ENCODE measurements at places on chromosomes 6 and 20. TPM values are rescaled to one million over a fixed set of nuclear protein-coding genes. Genes with fewer than 3 reads are reported as not detected.

DNA sequence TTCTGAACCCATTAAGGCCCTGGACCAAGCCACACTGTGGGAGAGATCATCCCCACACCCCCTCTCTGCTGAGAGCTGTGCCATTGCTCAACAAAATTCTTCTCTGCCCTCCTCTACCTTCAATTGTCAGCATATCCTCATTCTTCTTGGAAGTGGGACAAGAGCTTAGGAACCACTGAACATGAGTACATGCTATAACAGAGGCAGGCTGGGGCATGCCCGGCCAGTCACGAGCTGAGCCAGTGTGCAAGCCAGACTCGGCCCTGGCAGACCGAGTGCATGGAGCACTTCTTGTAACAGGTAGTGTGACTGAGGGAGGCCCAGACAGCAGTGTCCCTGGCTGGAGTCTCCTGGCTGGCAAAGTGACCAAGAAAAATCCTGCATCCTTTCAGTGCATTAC, 149.2 kb downstream of the MOXD1 start:
- no peak for DNase-seq

DNA sequence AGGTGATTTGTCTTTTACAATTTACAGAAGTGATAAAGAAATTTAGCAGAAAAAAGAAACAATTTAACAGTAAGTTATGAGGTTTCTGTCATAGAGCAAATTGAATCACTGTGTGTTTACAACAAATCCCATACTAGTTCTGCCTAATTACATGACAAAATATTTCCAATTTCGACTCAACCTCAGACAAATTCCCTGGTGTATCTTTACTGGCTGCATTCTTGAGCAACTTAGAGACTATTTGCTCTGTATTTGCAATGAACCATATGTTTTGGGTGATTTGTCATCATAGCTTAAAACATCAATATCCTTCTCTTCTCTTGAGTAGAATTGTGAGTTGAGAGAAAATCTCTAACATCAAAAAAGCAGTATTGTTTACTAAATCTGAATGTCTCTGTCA, 128.7 kb downstream of the SIM1 start:
- no peak for DNase-seq

DNA sequence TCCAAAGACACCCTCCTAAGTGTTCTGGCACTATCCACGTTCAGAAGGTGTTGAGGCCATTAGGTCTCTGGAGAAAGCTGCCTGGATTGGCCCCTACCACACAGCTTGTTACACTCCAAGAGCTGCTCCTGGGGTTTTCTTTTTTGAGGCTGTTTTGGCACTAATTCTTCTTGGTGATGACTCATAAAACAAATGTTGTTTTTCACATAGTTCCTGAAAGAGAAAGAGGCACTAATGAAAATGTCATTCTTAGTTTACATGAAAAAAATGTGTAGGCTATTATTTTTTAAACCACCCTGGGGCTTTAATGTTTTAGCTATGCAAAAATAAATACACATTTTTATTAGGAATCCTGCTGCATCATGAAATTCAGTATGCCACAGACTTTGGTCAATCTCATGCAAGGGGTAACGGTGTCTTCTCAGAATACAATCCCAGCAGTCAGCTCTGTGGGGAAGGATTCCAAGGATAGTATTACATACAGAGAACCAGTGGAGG, 38.1 kb downstream of the TBPL1 start:
- DNase-seq = no peak

DNA sequence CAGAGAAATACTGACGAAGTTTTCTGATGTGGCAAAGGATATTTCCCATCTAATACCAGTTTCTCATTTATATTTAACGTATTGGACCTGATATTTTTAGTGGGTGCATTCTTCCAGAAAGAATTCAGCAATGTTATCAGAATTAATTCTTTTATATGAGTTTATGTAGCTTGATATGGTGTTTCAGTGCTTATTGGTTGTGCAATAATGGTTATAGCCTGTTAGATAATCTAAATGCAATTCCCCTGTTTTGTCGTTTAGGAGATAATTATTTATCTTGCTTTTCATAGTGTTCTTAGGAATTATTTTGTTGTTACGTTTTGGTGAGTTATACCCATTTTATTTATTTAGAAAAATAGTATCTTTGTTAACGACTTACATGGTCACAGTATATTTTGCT, 51.4 kb upstream of the TMEM181 start:
- DNase-seq = no peak

DNA sequence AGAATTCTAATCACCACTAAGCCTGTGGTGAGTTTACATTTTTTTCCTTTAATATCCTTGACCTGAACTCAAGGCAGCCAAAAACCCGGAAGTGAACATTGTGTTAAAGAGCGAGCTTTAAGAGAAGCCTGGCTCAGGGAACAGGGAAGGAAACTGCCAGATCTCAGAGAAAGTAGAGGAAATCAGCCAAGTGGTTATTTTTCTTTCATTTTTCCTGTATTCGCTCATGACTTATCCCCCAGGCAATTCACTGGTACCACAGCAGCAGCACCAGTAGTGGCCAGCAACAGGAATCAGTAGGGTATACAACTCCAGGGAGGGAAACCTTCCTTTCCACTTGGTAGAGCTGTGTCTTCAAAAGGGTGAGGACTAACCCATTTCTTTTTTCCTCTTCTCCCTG, 89.6 kb upstream of the HMGCLL1 start:
- DNase-seq = no peak

GRCh38 chr6:131139599-131139998, 4.3 kb downstream of the AKAP7 start:
- no peak for DNase-seq

GRCh38 chr6:154468760-154469159, 41.7 kb downstream of the CNKSR3 start:
- no peak for DNase-seq

GRCh38 chr20:59631751-59632540, 27.6 kb downstream of the PHACTR3 start:
- DNase-seq = peak; percentile 75

GRCh38 chr6:106178900-106179299, 92.8 kb downstream of the PRDM1 start:
- no peak for DNase-seq

DNA sequence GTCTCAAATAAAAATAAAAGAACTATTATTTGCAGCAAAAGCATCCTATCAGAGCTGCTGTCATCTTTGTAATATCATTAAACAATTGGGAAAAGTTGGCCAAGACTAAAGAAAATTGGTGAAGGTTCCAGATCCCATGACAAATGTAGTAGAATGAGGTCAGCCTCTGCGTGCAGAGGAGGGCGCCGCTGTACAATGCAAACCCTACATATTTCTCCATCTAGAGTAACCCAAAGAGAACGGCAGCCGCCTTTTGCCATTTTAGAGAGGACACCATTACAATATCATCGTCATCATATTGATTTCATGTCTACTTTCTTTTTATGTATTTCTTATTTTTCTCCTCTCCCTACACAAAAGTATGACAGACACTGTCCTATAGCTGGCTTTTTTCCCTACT, 59.5 kb downstream of the ZMYND8 start:
- peak; percentile 14 for DNase-seq

PRR18 gene
- 1.0 TPM for total RNA-seq

EYA4 gene
- total RNA-seq = 1.0 TPM

TMEM217 gene
- total RNA-seq = 0.51 TPM

SIM1 gene
- total RNA-seq = not detected

CTCFL gene
- 0.16 TPM for total RNA-seq

PPIL6 gene
- total RNA-seq = 2.3 TPM

VWA7 gene
- 0.77 TPM for total RNA-seq

VSX1 gene
- total RNA-seq = not detected

DEFB132 gene
- total RNA-seq = 1.5 TPM

SRXN1 gene
- total RNA-seq = 41.5 TPM
